ENCODE measurements at places on chromosomes 11 and 22. TPM values are rescaled to one million over a fixed set of nuclear protein-coding genes. Genes with fewer than 3 reads are reported as not detected.

DNA sequence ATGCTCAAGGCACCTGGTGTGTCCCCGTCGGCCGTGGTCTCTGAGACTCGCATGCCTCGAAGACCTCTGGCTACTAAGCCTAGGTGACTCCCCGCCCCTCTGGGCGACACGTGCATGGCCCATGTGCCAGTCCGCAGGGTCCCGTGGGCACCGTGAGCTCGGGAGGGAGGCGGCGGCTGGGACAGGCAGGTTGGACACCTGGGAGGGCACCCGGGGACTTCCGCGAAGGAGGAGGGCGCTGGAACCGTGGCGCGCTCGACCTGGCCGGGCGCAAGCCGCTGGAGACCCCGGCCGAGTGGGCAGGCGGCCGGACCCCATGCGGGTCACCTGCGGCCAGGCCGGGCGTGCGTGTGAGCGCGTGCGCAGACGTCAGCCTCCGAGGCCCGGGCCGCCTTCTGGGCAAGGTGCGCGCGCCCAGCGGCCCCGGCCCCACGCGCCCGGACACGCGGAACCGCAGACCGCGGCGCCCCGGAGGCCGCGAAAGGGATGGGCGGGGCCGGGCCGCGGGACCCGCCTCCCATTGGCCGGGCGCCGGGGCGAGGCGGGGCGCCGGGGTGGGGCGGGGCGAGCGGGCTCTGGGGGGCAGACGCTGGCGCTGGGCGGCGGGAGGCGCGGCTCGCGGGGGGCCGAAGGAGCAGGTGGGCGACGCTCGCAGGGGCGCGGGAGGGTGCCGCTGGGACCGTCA, 579 bp upstream of the RASD2 start:
- H3K27me3 ChIP-seq: no peaks in the 10 kb centered on the region
- H3K36me3 ChIP-seq: no peaks in the 10 kb centered on the region
- peaks cover 13% of the 10 kb centered on the region for H3K4me1 ChIP-seq
- H3K4me3 ChIP-seq: peak overlapping the region; percentile 28
- H3K27ac ChIP-seq: peak overlapping the region; percentile 70

Gene DTX4
- total RNA-seq: 2.2 TPM

- peak overlapping the region; percentile 96 for H3K4me3 ChIP-seq
- no peaks in the 10 kb centered on the region for H3K36me3 ChIP-seq
- H3K27ac ChIP-seq: peak overlapping the region; percentile 96
- no peak for DNase-seq
- H3K27me3 ChIP-seq: no peaks in the 10 kb centered on the region
These were observed 566 bp downstream of the ATP6V1E1 start for GRCh38 chr22:17627961-17628405.

DNA sequence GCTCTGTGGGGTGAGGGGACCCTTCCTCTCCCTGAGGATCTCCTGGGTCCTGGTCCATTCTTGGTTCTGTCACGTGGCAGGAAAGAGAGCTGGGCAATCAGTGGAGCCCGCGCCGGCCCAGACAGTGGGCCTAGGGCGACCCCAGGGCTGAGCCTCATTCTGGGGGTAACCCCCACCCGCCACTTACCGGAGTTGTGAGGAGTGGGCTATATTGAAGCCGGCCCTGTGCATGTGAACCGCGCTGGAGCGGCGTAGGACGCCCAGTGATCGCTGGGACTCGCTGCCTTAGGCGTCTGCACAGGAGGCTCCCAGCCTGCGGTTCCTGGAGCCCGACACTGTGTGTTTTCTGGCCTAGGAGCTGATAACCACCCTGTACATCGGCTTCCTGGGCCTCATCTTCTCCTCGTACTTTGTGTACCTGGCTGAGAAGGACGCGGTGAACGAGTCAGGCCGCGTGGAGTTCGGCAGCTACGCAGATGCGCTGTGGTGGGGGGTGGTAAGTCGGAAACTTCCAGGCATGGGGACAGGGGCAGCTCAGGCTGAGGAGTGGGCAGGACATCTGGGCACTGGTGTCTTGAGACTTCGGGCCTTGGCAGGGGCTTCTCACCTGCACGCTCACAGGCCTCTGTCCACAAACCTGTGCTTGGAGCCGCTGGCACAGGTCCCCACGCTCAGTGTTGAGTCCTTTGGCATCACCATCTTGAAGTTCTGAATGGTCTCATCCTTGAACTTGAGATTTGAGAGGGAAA, 127.1 kb downstream of the KCNQ1OT1 start:
- H3K27me3 ChIP-seq: no peaks in the 10 kb centered on the region
- H3K27ac ChIP-seq: no peak overlapping the region
- H3K36me3 ChIP-seq: peaks cover 61% of the 10 kb centered on the region
- H3K4me3 ChIP-seq: no peak overlapping the region
- H3K4me1 ChIP-seq: peaks cover 3% of the 10 kb centered on the region

GRCh38 chr22:20562607-20563465, 55.4 kb downstream of the MED15 start:
- no peak overlapping the region for H3K27ac ChIP-seq
- H3K27me3 ChIP-seq: no peaks in the 10 kb centered on the region
- H3K4me3 ChIP-seq: no peak overlapping the region
- H3K4me1 ChIP-seq: peaks cover 21% of the 10 kb centered on the region

- H3K4me3 ChIP-seq: no peak overlapping the region
- no peak for DNase-seq
- no peak overlapping the region for H3K27ac ChIP-seq
- no peaks in the 10 kb centered on the region for H3K4me1 ChIP-seq
These were observed 225.9 kb upstream of the SESN3 start for GRCh38 chr11:95456714-95457491.

- H3K4me1 ChIP-seq: peaks cover 20% of the 10 kb centered on the region
- H3K4me3 ChIP-seq: no peak overlapping the region
- no peak for DNase-seq
- H3K27ac ChIP-seq: peak overlapping the region; percentile 45
These were observed 12.8 kb downstream of the AQP11 start for GRCh38 chr11:77602381-77603088.

Gene GVQW3
- 0.96 TPM for total RNA-seq

Gene KDM4D
- 2.2 TPM for total RNA-seq

- peak; percentile 23 for DNase-seq
- H3K27ac ChIP-seq: no peak overlapping the region
- no peak overlapping the region for H3K4me3 ChIP-seq
- no peaks in the 10 kb centered on the region for H3K27me3 ChIP-seq
These were observed 121.5 kb downstream of the RRAS2 start for GRCh38 chr11:14237444-14237961.

DNA sequence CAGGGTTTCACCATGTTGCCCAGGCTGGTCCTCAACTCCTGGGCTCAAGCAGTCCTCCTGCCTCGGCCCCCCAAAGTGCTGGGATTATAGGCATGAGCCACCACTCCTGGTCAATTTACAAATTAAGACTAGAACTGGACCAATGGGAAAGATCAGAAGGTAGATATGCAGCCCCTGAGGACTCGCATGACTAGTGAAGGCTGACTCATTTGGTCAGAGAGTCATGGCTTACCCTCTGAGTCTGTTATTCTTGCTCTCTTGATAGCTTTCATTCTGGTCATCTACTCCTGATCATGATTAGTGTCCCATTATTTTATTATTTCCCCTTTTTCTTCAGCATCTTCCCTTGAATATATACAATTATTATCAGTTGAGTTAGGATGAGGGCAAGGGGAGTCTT, 2.7 kb upstream of the LDHAL6A start:
- DNase-seq: no peak
- peaks cover 3% of the 10 kb centered on the region for H3K4me1 ChIP-seq
- H3K27ac ChIP-seq: no peak overlapping the region
- peaks cover 11% of the 10 kb centered on the region for H3K27me3 ChIP-seq
- no peak overlapping the region for H3K4me3 ChIP-seq

Gene ARHGEF17
- total RNA-seq: 16.2 TPM

DNA sequence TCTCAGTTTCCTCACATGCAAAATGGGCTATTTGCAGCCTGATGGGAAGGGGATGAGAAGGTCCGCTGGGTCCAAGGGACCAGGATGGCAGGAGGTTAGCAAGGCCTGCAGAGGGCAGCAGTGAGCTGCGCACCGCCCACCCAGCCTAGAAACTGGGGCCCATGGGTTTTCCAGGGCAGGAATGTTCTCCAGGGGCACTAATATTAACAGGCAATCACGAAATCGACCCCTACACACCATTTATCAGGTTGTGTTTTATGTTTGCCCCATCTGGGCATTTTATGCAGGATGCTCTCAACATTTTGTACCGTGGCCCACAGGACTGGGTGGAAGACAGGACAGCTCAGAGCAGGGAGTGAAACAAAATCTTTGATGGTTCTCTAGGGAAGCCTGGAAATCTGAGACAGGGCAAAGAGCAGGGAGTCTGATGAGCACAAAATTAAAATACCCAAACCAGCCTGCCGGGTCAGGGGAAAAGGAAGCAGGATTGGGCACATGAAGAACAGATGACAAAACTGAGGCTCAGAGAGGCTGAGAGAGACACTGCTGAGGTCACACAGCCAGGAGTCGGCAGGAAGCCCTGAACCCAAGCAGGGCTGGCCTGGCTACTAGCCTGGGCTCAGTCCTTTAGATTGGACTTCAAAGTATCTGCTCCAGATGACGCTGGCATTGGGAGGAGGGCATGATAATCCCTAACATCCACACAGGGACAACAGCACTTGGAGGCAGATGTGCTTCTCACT, 1.6 kb upstream of the BCR start:
- H3K4me3 ChIP-seq: no peak overlapping the region
- no peaks in the 10 kb centered on the region for H3K27me3 ChIP-seq
- H3K27ac ChIP-seq: no peak overlapping the region
- peaks cover 27% of the 10 kb centered on the region for H3K4me1 ChIP-seq

DNA sequence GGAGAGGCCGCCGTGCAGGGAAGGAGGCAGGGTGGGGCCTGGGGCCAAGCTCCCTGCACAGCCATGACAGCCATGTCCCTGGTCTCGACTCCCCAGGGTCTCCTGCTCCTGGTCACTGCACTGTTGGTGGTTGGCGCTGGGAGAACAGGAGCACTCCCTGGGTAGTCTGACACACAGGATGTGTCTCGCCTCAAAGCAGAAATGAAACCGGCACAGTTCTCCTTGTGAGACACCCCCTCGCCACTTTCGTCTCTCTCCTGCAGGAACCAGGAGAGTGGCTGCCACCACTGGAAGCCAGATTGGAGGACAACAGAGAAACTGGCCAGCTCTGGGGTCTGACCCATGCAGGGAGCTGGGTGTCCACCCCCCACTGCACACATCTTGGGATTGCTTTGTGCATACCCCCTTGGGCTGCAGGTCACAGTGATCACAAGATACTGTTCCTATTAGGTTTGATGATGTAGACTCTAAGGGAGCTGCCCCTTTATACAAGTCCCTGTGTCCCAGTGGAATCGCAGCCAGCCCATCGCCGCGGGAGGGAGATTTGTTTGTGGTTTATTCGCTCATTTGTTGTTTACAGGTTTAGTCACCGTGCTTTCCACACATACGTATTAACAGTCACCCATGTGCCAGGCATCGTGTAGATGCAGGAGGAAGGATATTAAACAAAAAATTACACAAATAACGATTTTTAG, 27.0 kb upstream of the YWHAH start:
- H3K36me3 ChIP-seq: no peaks in the 10 kb centered on the region
- H3K27me3 ChIP-seq: no peaks in the 10 kb centered on the region
- no peak overlapping the region for H3K4me3 ChIP-seq
- peak; percentile 28 for DNase-seq
- H3K27ac ChIP-seq: no peak overlapping the region

Gene RAG1
- total RNA-seq: 1.1 TPM

GRCh38 chr11:34149786-34150185, 44.4 kb downstream of the NAT10 start:
- H3K27ac ChIP-seq: no peak overlapping the region
- DNase-seq: no peak
- no peak overlapping the region for H3K4me3 ChIP-seq
- H3K4me1 ChIP-seq: no peaks in the 10 kb centered on the region

GRCh38 chr22:49788504-49788903, 39.2 kb downstream of the BRD1 start:
- H3K27me3 ChIP-seq: no peaks in the 10 kb centered on the region
- no peak overlapping the region for H3K4me3 ChIP-seq
- peak overlapping the region; percentile 71 for H3K27ac ChIP-seq
- H3K36me3 ChIP-seq: peaks cover 57% of the 10 kb centered on the region
- peak; percentile 83 for DNase-seq
- H3K4me1 ChIP-seq: peaks cover 24% of the 10 kb centered on the region

GRCh38 chr11:68890490-68891231, 13.0 kb downstream of the MRPL21 start:
- H3K4me1 ChIP-seq: peaks cover 6% of the 10 kb centered on the region
- H3K36me3 ChIP-seq: peaks cover 41% of the 10 kb centered on the region
- H3K27ac ChIP-seq: no peak overlapping the region
- no peaks in the 10 kb centered on the region for H3K27me3 ChIP-seq
- peak; percentile 42 for DNase-seq

GRCh38 chr22:28344918-28345703, 334.5 kb downstream of the TTC28 start:
- no peaks in the 10 kb centered on the region for H3K27me3 ChIP-seq
- no peaks in the 10 kb centered on the region for H3K4me1 ChIP-seq
- H3K27ac ChIP-seq: no peak overlapping the region
- no peak overlapping the region for H3K4me3 ChIP-seq
- DNase-seq: no peak

DNA sequence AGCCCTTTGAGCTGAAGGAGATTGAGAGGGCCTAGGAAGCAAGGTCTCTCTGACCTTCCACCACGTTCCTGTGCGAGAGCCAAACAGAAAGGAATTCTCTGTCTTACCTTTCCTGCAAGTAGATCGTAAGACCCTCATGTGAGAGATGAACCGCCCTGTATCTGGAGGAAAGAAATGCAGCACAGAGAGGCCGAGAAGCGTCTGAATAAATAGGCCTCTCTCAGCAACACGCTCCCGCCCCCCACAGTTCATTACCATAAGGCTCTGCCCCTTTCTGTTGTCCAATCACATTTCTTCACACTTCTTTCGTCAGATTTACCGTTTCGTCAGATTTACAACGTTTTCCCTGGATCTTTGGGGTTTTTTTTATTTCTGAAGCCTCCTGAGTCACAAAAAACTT, 90.3 kb downstream of the BLID start:
- DNase-seq: no peak
- no peaks in the 10 kb centered on the region for H3K4me1 ChIP-seq
- H3K27ac ChIP-seq: no peak overlapping the region

GRCh38 chr11:111107501-111107900, 138.0 kb upstream of the POU2AF2 start:
- H3K4me1 ChIP-seq: no peaks in the 10 kb centered on the region
- no peak for DNase-seq
- no peak overlapping the region for H3K4me3 ChIP-seq
- H3K27me3 ChIP-seq: no peaks in the 10 kb centered on the region

Gene OR8D2
- not detected for total RNA-seq

GRCh38 chr11:120352405-120352804, 16.2 kb downstream of the ARHGEF12 start:
- H3K4me1 ChIP-seq: peaks cover 45% of the 10 kb centered on the region
- H3K36me3 ChIP-seq: no peaks in the 10 kb centered on the region
- no peak overlapping the region for H3K4me3 ChIP-seq
- no peak for DNase-seq
- no peak overlapping the region for H3K27ac ChIP-seq
- no peaks in the 10 kb centered on the region for H3K27me3 ChIP-seq

GRCh38 chr11:121439337-121439736, 12.8 kb upstream of the SORL1 start:
- no peaks in the 10 kb centered on the region for H3K27me3 ChIP-seq
- H3K27ac ChIP-seq: no peak overlapping the region
- no peaks in the 10 kb centered on the region for H3K4me1 ChIP-seq
- H3K4me3 ChIP-seq: no peak overlapping the region
- DNase-seq: no peak

Measured in adrenal gland (tissue), 19 donors.